Activated T-helper 2 cell treated with anti-CD3 and anti-CD28 coated beads, Interferon-gamma antibody, Interleukin-2, Interleukin-4, amounts not matched to agents 10 μg/mL and 5 μg/mL and 100 μg/mL, durations not matched to agents 14 hours and 24 hours and 36 hours (primary cell): ENCODE measurements at places on chromosomes 1 and 21. TPM values are rescaled to one million over a fixed set of nuclear protein-coding genes. Genes with fewer than 3 reads are reported as not detected.

GRCh38 chr1:157399984-157400382 lies 152.3 kb downstream of the FCRL5 start:
- DNase-seq, result no peak

- DNase-seq, result no peak
Measured at GRCh38 chr21:35081861-35082260, 32.8 kb upstream of the RUNX1 start.

- no peak for DNase-seq
Measured at GRCh38 chr1:24052220-24052619, 59.7 kb downstream of the MYOM3 start.

GRCh38 chr1:59172693-59173092 lies 124.2 kb upstream of the FGGY start:
- DNase-seq, result no peak

- DNase-seq, result no peak
Measured at GRCh38 chr1:192357924-192358323, 41.1 kb downstream of the RGS21 start.

DNA sequence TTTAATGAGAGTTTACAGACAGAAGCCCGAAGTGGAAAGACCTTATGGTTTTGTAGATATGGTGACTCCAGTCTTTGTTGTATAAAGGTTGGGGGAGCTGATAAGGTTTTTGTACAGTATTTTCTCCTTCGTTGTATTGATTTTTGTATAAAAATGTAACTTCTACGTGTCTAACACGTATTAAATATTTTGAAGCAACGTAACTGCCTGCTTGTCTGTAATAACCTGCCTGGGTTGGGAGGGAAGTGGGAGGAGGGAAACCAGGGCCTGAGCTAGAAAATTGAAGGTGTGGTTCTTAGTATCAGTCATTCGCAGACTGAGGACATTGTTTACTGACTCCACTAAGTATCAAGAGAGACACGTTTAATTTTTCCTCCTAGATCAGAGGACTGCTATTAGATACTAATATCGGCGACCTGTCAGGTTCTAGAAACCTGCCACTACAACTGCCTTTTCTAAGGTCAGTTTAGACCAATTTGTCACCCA lies 2.2 kb downstream of the IER5 start:
- peak; percentile 39 for DNase-seq

DNA sequence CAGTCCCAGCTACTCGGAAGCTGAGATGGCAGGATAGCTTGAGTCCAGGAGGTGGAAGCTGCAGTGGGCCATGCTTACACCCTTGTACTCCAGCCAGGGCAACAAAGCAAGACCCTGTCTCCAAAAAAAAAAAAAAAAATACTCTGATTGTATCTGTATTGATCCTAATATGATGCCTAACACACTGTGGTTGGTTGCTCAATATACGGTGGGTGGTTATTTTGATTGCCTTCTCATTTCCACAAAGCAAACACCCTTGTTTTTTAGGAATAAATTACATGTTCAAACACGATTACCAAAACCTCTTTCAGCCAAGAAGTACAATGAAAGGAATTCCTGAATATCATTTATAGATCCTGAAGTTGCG lies 3.4 kb downstream of the EGLN1 start:
- no peak for DNase-seq

- DNase-seq, result no peak
Measured at GRCh38 chr1:17999884-18000283, 107.7 kb upstream of the IGSF21 start.

DNA sequence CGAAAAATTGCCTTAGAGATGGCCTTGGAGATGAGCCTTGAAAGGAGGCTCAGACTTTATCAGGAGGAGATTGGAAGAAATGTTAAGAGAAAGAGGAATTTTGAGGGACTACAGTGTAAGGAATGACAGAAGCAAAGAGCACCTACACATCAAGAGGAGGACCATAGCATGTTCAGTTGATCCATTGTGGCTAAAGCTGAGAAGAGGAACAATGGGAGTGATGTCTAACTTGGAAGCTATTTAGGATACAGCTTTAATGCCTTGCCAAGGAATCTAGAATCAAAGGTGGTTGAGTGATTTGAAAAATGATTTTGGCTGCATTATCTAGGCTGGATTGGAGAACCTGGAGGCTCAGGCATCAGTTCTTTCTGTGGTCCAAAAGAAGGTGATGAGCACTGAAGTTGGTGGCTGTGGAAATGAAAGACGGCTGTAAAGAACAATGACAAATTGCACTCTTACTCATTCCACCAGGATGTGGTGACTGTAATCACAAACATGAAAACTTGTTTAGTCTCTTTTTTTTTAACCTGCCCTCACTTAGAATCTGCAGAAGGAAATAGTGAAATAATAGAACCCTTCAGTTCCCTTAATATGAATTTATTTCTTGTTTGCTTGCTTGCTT lies 11.3 kb downstream of the FAM20B start:
- peak; percentile 31 for DNase-seq

DNA sequence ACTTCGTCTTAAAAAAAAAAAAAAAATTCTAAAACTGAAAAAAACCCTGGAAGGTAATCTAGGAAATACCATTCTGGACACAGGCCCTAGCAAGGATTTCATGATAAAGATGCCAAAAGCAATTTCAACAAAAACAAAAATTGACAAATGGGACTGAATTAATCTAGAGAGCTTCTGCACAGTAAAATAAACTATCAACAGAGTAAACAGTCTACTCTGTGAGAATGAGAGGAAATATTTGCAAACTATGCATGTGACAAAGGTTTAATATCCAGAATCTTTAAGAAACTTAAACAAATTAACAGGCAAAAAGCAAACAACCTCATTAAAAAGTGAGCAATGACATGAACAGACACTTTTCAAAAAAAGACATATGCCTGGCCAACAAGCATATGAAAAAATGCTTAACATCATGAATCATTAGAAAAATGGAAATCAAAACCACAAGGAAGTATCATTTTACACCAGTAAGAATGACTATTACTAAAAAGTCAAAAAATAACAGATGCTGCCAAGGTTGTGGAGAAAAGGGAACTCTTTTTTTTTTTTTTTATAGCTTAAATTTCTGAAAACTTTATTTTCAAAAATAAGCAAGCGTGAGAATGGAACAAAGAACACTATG lies 29.4 kb upstream of the RNPC3 start:
- DNase-seq, result no peak

GRCh38 chr1:185537596-185537995 lies 196.6 kb upstream of the HMCN1 start:
- no peak for DNase-seq

- DNase-seq, result no peak
Measured at GRCh38 chr1:46409063-46409372, 14.9 kb downstream of the FAAH start.

DNA sequence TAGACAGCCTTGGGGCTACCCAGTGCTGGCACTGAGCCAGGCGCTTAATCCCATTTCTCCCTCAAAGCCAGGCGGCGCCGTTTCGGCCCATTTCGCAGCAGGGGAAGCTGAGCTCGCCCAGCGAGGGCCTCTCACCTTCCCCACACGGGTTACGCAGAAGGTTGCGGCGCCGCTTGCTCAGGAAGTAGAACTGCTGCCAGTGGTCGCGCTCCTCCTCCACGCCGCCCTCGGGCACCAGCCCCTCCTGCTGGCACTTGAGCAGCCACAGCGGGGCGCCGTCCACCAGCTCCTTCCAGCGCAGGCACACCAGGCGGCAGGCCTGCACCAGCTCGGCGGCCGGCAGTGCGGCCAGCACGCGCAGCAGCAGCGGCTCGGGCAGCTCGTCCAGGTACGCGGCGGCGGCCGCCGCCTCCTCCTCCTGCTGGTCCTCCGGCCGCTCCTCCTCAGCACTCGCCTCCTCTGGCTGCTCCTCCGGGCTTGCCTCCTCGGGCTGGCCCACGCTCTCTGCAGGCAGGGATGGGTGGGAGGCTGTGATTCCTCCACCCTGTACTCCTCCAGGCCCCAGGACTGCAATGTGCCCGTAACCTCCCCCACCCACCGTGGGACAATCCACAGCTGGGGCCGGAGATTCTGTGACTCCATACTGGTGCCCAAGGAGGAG lies 3.8 kb downstream of the FBXO2 start:
- DNase-seq, result peak; percentile 68

- DNase-seq, result no peak
Measured at GRCh38 chr21:42375506-42375905, 9.2 kb upstream of the TFF1 start.

GRCh38 chr1:163083690-163084089 lies 14.5 kb downstream of the RGS4 start:
- DNase-seq, result no peak

DNA sequence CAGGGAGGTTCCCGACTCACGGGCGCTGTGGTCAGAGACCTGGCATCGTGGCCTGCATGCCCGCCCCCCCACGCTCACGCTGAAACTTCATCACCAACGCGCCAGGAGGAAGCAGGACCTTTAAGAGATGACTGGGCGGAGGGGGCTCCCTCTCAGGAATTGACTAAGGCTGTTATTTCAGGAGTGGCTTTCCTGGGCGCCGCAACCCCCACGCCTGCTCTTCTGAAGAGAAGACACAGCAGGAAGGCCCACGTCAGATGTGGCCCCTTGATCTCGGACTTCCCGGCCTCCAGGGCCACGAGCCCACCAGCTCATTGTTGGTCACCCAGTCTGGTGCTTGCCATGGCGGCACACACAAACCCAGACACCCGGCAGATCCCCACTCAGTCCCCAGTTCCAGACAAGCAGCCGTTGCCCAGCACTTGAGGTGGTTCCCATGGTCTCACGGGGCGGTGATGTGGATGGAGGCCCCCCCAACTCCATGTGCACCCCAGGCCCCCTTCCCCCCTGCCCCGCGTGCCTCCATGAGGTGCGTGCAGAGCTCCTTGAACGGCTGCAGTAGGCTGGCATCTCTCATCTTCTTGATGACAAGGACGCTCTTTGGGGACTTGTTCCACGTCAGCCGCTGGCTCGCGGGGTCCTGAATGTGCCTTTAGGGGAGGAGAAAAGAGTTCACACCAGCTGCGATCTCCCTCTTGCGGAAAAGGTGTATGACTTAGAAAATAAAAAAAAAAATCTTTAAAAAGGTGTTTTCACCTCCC lies 21.4 kb downstream of the NADK start:
- no peak for DNase-seq

- DNase-seq, result peak; percentile 75
Measured at GRCh38 chr21:42923553-42924432, 1.6 kb downstream of the ERVH48-1 start.

- DNase-seq, result peak; percentile 62
Measured at GRCh38 chr1:27887215-27888021, 15.1 kb downstream of the THEMIS2 start.

- DNase-seq, result peak; percentile 15
Measured at GRCh38 chr1:201171063-201172036, 17.1 kb upstream of the TMEM9 start.

GRCh38 chr1:84691122-84691783 lies 992 bp upstream of the SSX2IP start:
- no peak for DNase-seq

DNA sequence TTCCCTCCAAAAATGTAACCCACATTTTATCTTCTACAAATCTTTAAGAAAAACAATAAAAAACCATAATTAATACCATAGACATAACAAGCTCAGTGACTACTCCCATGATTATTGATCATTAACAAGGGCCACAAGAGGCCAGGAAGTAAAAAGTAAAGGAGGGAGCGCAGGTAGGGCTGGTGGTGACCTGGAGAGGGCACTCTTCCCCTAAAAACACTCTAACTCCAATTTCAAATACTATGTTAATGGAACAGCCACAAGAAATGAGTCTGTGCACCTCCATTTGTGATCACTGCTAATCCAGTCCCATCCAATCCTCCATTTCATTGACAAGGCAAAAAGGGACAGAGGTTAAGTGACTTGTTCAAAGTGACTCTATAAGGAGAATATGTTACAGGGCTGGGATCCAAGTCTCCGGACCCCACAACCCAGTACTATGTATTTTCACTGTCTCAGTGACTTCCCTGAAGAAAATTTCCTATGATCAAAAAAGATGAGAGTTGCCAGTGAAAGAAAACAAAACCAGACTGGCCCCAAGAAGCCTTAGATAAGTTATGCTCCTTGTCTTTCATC lies 41.2 kb upstream of the CFAP298 start:
- DNase-seq, result no peak

DNA sequence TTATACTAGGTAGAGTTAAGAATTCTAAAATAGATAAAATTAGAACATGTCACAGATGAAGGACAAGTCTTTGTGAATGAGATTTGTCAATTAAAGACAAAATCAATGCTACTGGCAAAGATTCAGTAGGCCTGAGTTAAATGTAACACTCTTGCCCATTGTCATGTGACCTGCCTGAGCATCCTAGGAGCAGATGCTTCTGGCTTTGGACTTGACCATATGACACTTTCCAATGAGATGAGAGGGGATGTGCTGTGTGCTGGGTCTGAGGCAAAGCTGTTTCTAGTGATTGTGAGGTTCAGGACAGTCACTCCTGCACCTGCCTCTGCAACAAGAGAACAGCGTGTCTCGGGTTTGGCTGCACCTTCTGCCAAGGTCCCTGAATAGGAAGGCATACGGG lies 144.9 kb downstream of the HIVEP3 start:
- DNase-seq, result no peak

- DNase-seq, result no peak
Measured at GRCh38 chr1:204127597-204128242, 24.1 kb downstream of the ETNK2 start.

- no peak for DNase-seq
Measured at GRCh38 chr1:224507771-224508523, 73.3 kb upstream of the WDR26 start.

DNA sequence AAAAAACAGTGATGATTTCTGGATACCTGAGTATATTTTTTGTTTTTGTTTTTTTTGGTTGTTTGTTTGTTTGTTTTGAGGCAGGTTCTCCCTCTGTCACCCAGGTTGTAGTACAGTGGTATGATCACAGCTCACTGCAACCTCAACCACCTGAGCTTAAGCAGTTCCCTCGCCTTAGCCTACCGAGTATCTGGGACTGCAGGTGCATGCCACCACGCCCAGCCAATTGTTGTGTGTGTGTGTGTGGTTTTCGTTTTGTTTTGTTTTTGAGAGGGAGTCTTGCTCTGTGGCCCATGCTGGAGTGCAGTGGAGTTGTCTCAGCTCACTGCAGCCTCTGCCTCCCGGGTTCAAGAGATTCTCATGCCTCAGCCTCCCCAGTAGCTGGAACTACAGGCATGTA lies 55.3 kb upstream of the RCC1 start:
- no peak for DNase-seq

DNA sequence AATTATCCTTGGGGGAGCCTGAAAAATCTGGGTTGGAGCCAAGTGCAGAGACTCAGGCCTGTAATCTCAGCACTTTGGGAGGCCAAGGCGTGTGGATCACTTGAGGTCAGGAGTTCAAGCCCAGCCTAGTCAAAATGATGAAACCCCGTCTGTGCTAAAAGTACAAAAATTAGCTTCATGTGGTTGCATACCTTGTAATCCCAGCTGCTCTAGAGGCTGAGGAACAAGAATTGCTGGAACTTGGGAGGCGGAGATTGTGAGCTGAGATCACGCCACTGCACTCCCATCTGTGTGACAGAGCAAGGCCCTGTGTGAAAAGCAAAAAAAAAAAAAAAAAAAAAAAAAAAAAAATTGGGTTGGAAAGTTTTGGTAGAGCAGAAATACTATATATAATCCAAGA lies 1563.6 kb upstream of the PRMT6 start:
- DNase-seq, result no peak

KMO gene
- total RNA-seq, result 0.05 and 0.07 TPM in 2 replicates

MXRA8 gene
- total RNA-seq, result 0.21 TPM in 1 of 2 replicates, not detected in the other

STPG1 gene
- 4.9 and 6.0 TPM in 2 replicates for total RNA-seq

CLCA4 gene
- total RNA-seq, result not detected in 2 replicates

CCDC181 gene
- 0.09 TPM in 1 of 2 replicates, not detected in the other for total RNA-seq

UAP1 gene
- 50.4 and 54.7 TPM in 2 replicates for total RNA-seq

FCGR2B gene
- total RNA-seq, result not detected in 2 replicates

SYCP1 gene
- total RNA-seq, result not detected in 2 replicates

PAX7 gene
- not detected in 2 replicates for total RNA-seq

CCDC18 gene
- total RNA-seq, result 20.1 and 22.9 TPM in 2 replicates

DIO1 gene
- not detected in 2 replicates for total RNA-seq

LCE1A gene
- total RNA-seq, result not detected in 2 replicates
